ENCODE measurements at places on chromosomes 7 and 10. TPM values are rescaled to one million over a fixed set of nuclear protein-coding genes. Genes with fewer than 3 reads are reported as not detected.
A peak's percentile ranks its signal among the peaks of the same experiment; 100 is the strongest.

DNA sequence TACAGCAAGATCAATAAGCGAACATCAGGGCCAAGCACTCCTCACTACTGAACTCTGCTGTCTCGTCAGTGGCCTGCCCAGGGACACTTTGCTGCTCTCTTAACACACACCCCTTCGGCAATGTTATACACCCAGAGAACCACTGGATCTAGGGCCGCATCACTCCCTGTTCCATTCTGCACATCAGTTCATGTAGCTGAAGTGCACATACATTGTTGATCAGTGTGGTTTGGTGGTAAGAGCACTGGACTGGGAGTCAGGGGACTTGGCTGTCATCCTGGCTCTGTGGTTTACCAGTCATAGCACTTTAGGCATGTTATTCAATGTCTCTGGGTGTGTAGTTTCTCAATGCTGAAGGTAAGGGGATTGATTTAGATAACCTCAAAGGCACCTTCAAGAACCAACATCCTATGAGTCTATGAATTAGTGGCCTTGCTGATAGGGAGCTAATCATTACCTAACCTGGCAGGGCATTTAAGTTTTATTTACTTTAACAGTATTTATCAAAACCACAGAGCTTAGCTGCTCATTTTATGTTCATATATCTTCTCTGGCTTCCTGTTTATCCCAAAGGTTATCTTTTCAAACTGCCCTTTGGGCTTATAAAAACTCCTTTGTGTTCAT lies 24.8 kb downstream of the DUSP5 start:
- no peak for DNase-seq
- no peaks in the 10 kb centered on the region for H3K36me3 ChIP-seq
- H3K4me1 ChIP-seq, result no peaks in the 10 kb centered on the region

DNA sequence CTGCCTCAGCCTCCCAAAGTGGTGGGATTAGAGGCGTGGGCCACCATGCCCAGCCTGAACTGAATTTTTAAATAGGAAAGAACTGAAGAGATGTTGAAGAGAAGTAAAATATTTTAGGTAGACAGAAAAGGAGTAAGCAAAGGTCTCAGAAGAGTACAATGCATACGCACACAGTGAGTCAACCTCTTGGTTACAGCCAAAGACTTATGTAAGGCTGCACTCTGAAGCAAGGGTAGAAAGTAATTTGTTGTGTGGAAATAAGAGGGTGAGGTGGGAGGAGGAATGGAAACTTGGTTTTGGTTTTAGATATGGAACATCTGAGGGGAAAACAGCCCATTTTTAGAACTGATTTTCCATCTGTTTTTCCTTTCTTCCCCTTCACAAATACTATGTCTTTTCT lies 17.6 kb downstream of the KRIT1 start:
- no peaks in the 10 kb centered on the region for H3K4me1 ChIP-seq
- H3K4me3 ChIP-seq, result no peak overlapping the region
- H3K27ac ChIP-seq, result no peak overlapping the region
- peaks cover 82% of the 10 kb centered on the region for H3K36me3 ChIP-seq

- H3K36me3 ChIP-seq, result no peaks in the 10 kb centered on the region
- no peak overlapping the region for H3K4me3 ChIP-seq
- H3K4me1 ChIP-seq, result no peaks in the 10 kb centered on the region
- no peak for DNase-seq
- no peak overlapping the region for H3K27ac ChIP-seq
Observed at GRCh38 chr7:19715499-19715898, 6.7 kb upstream of the POLR1F start.

DNA sequence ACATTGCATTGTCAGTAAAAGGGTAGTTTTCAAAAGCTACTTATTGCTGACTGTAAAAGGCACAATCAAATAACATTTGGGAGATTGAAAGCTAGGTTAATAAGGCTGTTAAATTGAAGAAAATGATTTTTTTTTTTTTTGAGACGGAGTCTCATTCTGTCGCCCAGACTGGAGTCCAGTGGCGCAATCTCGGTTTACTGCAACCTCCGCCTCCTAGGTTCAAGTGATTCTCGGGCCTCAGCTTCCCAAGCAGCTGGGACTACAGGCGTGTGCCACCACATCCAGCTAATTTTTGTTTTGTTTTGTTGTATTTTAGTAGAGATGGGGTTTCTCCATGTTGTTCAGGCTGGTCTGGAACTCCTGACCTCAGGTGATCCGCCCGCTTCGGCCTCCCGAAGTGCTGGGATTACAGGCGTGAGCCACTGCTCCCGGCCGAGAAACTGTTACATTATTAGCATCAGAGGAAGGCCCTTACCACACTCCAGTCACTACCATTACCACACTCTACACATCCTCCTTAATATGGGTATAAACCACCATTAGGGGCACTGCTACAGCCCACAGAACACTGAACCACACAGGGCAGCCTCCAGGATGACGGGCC lies 1.0 kb downstream of the CYP51A1 start:
- H3K27me3 ChIP-seq, result no peaks in the 10 kb centered on the region
- H3K4me1 ChIP-seq, result peaks cover 5% of the 10 kb centered on the region
- peak overlapping the region; percentile 87 for H3K27ac ChIP-seq
- peak; percentile 36 for DNase-seq
- H3K4me3 ChIP-seq, result peak overlapping the region; percentile 82
- H3K36me3 ChIP-seq, result peaks cover 23% of the 10 kb centered on the region

GRCh38 chr7:77904252-77904651 lies 105.7 kb downstream of the PHTF2 start:
- H3K36me3 ChIP-seq, result peaks cover 17% of the 10 kb centered on the region
- no peaks in the 10 kb centered on the region for H3K4me1 ChIP-seq
- H3K4me3 ChIP-seq, result no peak overlapping the region
- DNase-seq, result no peak
- no peaks in the 10 kb centered on the region for H3K27me3 ChIP-seq

- no peak overlapping the region for H3K4me3 ChIP-seq
- H3K27ac ChIP-seq, result no peak overlapping the region
- DNase-seq, result no peak
- no peaks in the 10 kb centered on the region for H3K27me3 ChIP-seq
Observed at GRCh38 chr10:111100198-111100597, 23.4 kb downstream of the ADRA2A start.

The CRPPA gene
- total RNA-seq, result 9.3 TPM

The COPG2 gene
- 53.9 TPM for total RNA-seq
